ENCODE measurements at places on chromosomes 1 and 21.

DNA sequence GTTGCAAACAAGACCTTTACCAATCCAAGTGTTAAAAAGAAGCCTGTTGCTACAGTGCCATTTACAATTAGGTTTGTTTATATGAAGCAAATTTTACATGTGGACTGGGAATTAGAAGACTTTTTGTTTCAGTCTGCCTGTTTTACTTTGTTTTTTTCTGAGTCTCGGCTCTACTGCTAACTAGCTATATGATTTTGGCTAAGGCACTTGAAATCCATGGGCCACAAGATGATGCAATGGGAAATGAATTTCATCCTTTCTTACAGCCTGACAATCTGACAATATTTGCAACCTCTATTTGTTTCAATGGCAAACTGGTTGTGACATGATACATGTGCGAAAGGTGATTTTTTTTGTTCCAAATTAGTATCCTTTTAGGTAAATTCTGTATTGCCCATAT, 3.7 kb upstream of the PEX11B start:
- peak; percentile 31 for DNase-seq

DNA sequence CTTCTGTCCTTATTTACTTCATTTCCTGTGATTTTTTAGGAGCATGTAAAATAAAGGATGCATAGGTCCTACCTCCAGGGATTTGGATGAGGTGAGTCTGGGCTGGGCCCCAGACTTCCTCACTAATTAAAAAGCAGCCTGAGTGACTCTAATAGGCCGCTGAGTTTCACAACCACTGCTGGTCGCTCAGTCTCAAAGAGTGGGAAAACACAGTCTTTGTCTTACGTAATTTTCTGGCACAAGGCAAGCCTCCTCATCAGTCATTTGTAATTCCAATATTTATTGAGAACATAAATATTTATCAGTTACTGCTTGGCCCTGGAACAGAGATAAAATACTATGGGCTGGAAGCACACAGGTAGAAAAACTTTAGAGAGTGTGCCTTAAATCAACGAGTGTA, 195.4 kb upstream of the RUNX1 start:
- no peak for DNase-seq

DNA sequence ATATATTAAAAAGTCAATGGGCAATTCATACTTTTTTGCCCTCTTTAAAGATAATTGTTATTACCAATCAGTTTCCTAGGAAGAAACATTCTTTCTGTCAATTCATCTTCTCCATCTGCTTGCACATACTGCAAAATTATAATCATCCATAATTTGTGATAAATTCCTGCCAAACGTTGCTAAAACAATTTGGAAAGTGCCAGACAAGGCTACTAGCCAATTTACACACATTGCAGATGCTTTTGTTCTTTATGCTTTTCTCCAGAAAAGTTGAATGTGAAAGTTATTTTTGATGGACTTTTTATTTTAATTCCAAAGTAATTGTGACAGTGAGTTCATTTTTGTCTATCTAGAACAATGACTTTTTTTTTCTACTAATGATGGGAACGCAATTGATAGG, 992.8 kb upstream of the ADGRL2 start:
- DNase-seq = no peak

DNA sequence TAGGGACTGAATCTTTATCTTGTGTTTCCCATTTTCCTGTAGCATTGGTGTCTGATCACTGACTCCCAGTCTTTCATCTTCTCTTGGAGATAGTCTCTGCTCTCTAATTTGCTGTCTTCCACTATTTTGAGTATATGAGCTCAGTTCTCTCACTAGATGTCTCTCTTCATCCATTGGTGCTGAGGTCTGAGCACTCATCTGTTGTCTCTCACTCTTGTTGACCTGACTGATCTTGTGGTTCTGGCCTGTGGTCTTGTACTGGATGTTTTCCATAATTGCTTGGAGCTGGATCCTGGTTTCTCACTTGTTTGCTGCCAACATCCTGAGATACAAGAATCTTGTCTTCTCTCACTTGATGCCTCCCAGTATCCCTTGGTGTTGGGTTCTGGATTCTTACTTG, 25.1 kb upstream of the S100A11 start:
- no peak for DNase-seq

DNA sequence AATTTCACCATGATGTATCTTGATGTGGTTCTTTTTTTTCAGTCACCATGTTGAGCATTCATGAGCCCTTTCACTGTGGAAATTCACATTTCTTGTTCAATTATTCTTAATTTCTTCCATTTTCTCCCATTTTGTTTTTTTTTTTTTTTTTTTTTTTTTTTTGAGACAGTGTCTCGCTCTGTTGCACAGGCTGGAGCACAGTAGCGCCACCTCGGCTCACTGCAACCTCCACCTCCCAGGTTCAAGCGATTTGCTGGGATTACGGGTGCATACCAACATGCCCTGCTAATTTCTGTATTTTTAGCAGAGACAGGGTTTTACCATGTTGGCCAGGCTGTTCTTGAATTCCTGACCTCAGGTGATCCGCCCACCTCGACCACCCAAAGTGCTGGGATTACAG, 14.7 kb downstream of the ZNF644 start:
- no peak for DNase-seq

GRCh38 chr1:156368889-156369684, at the start of gene RHBG:
RHBG (plus strand) TSS chr1:156369211; CDS start chr1:156369250, 39 bp downstream.
- DNase-seq = no peak

DNA sequence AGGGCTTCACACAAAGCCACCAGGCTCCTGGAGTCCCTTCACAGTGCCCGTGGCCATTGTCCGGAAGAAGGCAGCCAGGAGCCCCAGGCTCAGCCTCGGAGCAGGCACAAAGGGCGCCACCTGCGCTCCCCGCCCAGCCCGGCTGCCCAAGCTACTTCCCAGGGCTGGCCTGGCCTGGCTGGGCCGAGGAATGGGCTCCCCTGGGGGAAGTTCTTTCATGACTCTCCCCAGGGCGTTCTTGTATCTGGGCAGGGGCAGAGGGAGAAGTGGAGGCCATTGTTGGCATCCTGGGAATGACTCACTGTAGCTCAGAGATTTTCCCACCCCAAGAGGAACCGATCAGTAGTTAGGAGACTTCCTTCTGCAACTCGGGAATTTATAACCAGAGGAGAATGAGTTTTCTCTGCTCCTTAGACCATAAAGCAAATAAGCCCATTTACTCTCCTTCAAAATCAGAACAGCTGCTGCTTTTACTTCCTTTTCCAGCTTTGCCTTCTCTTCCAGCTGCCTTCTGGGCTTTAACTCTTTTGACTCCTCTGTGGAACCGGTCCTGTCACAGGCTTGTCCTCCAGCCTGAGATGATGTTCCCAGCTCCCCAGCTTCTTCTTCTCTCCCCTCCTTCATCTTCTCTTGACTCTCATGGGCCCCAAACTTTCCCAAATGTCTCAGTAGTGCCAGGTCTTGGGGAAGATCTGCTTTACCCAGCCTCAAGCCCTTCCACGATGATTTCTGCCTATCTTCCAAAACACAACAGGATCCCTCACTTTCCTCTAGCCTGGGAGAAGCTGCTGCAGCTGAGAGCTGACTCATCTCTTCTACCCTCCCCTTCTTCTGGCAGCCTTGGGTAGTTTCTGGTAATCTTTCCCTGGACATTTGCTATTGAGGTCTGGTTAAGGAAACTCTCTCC, 118.7 kb upstream of the CD34 start:
- peak; percentile 74 for DNase-seq

DNA sequence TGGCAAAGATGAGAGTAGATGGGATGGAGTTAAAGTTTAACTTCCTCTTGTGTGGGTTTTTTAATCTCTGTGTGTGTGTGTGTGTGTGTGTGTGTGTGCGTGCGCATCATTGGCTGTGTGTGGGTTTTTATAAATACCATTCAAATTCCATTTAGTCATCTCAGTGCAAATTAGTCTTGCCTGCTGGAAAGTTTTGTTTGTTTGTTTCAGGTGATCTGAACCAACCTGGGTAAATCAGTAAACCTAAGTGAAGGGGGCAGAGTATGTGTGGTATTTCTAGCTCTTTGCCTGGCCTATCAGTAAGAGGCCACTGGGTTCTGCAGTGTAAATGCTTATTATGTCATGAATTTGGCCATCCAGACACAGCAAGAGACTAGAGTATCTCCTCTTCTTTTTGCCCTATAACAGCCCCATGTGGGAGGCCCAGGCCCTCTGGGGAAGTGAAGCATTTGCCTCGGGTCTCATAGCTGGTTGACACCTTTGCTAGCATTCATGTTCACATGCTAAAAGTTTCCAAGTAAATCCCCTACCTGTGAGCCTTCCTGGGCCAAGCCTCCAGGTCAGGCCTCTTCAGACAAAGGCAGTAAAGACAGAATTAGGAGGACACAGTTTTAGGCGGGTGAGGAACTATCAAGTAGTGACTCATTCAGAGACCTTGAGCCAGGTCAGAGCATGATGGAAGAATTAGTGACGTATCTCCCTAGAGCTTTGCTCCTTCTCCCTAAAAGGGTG, 14.7 kb downstream of the INTS3 start:
- DNase-seq = peak; percentile 42

- DNase-seq = no peak
Observed at GRCh38 chr1:72166426-72166825, 115.9 kb downstream of the NEGR1 start.

DNA sequence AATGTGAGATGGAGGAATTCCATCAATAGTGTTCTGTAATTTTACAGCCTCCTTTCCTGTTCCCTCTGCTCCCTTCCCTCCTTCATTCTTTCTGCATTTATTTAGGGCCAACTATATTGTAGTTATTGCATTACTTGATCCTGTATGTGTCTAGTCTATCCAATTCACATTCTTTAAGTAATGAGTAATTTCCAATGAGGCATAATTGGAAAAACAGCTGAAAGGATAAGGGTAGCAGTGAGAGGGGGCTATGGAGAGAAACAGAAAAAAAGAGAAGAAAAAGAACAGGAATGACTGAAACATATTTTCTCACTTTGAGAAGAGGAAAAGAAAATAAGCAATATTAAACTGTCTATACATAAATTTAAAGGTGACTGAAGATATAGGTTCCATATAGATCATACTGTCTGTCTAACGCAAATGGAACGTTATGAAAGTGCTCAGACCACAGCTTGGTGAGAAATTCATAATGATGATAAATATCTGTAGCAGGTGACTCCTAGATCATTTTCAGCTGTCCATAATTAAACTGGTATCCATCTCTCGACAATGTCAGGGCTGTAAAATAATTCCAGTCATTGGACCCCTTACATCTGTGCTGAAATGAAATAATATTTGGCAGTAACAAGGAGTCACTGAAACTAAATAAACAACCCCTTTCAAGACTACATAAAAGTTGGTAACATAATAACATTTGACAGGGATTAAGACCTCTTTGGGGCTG, 61.8 kb downstream of the SPAG17 start:
- DNase-seq = peak; percentile 56

- DNase-seq = peak; percentile 27
Observed at GRCh38 chr1:7576946-7577657, 194.0 kb upstream of the VAMP3 start.

DNA sequence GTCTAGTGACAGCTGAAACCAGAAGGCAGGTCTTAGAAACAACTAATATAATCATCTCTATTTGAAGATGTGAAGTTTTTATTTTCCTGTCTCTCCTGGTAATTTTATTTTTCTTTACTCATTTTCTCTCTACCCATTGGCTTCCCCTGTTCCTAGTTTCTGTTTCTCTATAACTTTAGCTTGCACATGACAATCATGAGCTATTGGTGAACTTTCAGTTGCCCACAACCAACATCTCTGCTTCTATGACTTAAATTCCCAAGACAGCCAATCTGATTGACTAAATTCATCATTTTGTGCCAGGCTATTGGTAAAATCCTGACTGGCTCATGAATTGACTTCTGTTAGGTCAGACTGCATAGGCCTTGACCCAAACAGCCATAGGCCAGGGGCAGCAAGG, 13.7 kb upstream of the ACADM start:
- DNase-seq = no peak

DNA sequence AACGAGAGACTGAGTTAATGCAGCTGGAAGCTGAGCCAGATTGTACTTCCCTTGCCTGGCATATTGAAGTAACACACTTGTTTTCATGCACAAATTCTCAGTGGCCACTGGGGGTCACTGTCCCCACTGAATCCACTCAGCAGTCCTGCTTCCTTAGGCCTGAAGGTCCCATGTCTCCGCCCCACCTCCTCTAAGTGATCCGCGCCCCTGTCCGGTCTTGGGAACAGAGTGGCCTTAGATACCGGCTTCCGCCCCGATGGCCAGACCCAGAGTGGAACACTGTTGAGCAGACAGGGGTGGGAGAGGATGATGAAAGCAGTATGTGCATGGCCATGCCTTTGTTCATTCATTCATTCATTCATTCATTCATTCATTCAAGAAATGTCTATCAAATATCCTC, 34.8 kb downstream of the CHAF1B start:
- peak; percentile 84 for DNase-seq

GRCh38 chr1:95176861-95177260, 57.1 kb upstream of the RWDD3 start:
- no peak for DNase-seq

- DNase-seq = no peak
Observed at GRCh38 chr1:227518876-227519275, 44.5 kb upstream of the ZNF678 start.

DNA sequence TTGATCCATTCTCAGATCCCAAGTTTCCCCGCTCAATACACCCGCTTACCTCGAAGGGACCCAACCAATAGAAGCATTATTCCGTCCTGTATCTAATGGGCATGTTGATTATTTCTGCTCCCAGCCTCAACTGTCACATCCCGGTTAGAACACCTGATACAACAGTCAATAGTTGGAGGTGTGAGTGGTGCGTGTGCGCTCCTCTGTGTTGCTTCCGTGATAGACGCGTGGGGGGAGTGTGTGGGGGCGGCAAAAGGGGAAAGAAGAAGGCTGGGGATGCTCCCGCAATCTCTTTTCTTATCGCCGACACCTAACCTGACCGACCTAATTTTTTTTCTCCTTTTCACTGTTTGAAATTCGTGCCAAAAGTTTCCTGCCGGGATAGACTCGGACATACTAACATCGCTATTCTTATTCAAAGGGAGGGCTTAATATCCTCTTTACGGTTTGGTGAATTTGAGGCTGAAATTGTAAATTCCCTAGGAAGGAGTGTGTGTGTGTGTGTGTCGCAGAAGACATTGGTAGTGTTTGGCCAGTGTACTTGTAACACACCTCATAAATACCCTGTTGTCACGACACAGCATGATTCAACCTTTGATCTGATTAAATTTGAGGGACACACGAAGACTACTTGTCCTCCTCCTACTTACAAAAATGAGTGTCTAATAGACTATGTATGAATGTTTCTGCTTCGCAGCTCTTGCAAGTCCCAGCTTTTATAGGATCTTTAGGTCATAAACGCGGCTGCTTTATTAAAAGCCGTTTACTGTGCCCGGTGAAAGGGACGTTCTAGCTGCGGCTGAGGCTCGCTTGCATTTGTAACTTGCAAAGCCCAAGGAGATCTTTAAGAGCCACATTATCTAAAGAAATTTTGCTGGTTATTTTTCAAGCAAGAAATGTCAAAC, 1.5 kb upstream of the PROX1 start:
- no peak for DNase-seq

- DNase-seq = peak; percentile 78
Observed at GRCh38 chr1:85201340-85202091, 700 bp upstream of the SYDE2 start.

- no peak for DNase-seq
Observed at GRCh38 chr1:228977741-228978140, 242.5 kb downstream of the RHOU start.

- no peak for DNase-seq
Observed at GRCh38 chr1:232457595-232457994, 172.3 kb downstream of the SIPA1L2 start.
